ENCODE measurements at places on chromosomes 5 and 9. TPM values are rescaled to one million over a fixed set of nuclear protein-coding genes. Genes with fewer than 3 reads are reported as not detected.

- no peak for DNase-seq
These were observed 11.5 kb downstream of the WNT8A start for GRCh38 chr5:138095100-138095907.

DNA sequence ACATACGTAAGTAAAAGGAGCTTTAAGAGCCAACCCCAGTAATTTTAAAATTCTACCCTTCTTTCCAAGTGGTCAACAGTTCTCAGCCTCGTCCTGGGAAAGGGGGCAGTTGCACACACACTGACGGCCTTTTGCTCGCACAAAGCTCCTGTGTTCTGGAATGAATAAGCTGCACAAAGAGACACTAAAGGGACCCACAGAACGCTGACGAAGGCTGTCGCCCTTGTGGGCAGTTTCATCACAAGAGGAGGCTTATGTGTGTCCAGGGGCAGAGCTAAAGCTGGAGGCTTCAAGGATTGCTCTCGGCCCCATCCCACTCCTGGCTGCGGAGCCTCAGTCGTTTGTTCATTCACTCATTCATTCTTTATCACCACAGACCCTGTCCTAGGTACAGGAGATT, 67.0 kb upstream of the NEK6 start:
- peak; percentile 78 for DNase-seq

- no peak for DNase-seq
These were observed at the start of gene LHX2 for GRCh38 chr9:124011460-124012301. TSS of gene LHX2 (plus strand) at chr9:124011768. CDS start at chr9:124012349, 581 bp downstream.

DNA sequence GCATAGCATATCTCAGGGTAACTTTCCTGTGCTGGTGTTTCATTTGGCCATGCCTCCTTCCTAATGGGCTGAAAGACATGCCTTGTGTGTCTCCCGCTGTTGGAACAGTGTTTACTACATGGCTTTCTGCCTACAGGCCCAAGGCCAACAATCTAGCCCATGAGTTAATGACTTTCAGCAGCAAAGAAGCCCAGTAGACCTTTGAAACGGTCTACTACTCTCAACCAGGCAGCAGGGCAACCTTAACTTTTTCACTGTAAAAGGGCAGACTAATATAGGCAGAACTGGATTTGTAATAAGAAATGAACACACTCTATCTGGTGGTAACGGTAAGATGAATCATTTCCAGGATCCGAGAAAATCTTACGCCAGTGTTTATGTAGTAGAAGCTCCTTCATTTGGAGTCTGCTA, 21.0 kb downstream of the C5orf15 start:
- DNase-seq, result peak; percentile 64

GRCh38 chr5:926417-927171, 33.9 kb downstream of the TRIP13 start:
- DNase-seq, result peak; percentile 38

- DNase-seq, result no peak
These were observed 37.4 kb downstream of the CAMK4 start for GRCh38 chr5:111261610-111262009.

The NOXA1 gene
- 7.4 TPM for total RNA-seq

DNA sequence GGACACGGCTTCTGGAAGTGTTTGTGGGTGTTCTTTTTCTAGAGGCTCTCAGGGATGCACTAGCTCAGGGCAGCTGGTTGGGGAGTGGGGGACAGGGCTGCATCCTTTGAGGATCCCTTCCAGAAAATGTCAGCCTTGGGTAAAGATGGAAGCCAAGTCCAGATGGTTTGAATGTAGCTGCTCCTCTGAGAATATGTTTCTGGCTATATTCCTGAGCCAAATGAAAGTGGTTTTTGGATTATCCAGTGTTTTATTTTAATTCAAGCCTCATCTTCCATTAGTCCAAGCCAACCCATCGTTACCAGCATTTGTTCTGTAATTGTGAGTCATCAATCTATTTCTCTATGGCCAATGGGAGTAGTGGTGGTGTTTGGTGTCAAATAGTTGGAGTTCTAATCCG, 70.4 kb downstream of the SPRY4 start:
- DNase-seq, result no peak

GRCh38 chr9:113644321-113644720, 180.8 kb downstream of the RGS3 start:
- no peak for DNase-seq

The FBLL1 gene
- total RNA-seq, result 0.22 TPM

- DNase-seq, result no peak
These were observed 51.2 kb downstream of the NIM1K start for GRCh38 chr5:43243270-43243669.

The SPAAR gene
- 5.8 TPM for total RNA-seq

DNA sequence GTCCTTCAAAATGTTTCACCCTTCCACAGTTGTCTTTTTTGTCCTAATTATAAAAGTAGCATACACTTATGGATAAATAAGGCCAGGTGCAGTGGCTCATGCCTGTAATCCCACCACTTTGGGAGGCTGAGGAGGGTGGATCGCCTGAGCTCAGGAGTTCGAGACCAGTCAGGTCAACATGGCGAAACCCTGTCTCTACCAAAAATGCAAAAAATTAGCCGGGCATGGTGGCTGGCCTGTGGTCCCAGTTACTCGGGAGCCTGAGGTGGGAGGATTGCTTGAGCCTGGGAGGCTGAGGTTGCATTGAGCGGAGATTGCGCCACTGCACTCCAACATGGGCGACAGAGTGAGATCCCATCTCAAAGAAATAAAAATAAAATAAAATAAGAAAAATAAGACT, 1.6 kb downstream of the C5orf52 start:
- DNase-seq, result no peak

DNA sequence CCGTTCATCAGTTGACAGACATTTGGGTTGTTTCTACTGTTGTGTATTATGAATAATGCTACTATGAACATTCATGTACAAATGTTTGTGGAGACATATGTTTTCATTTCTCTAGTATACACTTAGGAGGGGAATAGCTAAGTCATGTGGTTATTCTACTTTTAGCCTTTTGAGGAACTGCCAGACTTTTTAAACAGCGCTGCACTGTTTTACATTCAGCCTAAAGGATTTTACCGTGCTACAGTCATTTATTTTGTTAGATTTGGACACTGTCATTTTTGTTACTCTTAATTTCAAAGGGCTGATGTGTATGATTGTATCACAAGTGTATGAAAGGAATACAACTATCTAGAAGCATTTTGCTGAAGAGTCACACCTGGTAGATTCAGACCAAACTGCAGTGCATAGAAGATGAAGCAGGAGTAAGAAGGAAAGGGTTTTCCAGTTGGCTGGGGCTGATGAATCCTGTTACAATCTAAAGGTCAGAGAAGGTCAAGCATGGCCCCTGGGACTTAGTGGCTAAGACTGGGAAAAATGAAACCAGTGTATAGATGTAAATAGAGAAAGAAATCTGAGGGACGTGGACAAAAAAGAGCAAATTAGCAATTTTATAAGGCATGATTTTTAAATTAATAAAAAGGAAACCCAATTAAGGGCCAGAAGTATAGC, 509.7 kb downstream of the PSAT1 start:
- DNase-seq, result no peak

DNA sequence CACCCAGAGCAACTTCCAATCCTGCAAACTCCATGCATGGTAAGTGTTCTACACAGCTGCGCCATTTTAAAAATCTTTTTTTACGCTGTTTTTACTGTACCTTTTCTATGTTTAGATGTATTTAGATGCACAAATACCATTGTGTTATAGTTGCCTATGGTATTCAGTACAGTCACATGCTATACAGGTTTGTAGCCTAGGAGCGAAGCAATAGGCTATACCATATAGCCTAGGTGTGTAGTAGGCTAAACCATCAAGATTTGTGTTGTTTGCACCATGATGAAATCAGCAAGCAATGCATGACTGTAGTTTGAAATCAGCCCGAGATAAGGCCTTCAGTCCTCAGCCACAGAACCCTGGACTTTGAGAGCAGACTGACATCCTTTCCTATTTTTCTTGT, 101.2 kb downstream of the LIX1 start:
- DNase-seq, result no peak

DNA sequence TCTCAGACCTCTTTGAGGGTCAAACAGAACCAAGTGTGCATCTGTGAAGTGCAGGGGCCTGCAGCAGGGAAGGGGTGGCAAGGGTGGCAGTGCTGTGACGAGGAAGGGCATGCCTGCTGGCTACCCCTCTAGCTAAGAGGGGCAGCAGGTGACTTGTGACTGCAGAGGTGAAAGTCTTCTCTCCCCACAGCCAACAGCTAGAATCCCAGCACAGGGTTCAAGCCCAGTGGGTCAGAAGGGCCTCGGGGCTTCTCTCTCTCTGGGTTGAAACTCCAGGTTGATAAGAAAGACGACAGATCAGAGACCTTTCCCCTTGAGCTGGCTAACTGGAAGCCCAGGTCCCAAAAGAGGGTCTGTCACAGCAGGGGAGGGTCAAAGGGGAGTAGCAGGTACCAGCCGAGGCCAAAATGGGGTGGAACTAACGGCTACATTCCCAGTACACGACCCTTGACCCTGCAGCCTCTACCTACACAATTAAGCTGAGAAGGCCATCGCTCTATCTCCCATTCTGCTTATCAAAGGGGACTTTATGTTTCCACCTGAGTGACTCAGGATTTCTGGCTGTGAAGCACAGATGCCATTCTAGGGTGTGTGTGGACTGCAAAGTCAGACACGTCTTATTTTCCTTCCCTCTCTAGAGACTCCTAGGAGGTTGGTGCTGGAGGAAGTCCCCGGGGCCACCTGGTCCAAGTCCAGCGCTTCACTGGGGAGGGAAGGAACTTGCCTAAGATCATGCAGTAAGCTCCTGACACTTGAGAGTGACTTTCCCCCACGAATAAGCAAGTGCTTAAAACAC, 14.6 kb downstream of the ANKS6 start:
- no peak for DNase-seq

The GTF2H2 gene
- total RNA-seq, result 22.6 TPM

DNA sequence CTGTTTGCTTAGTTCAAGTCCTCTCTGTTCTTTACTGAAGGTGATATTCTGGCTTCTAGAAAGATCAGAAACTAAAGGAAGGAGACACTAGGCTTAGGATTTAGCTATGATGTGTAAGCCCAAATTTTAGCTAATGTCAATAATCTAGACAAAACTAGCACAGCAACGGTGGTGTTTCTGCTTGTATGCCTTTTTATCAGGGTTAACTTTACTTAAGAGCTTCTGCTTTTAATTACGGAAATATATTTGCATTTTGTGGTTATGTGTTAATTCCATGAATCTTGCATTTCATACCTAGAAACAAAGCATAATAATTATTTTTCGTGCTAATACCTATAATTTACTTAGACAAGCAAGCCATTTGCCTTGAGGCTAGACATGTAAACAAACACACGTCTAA, 96.1 kb downstream of the PAX5 start:
- no peak for DNase-seq

- DNase-seq, result no peak
These were observed 75.0 kb upstream of the FST start for GRCh38 chr5:53405396-53405795.

DNA sequence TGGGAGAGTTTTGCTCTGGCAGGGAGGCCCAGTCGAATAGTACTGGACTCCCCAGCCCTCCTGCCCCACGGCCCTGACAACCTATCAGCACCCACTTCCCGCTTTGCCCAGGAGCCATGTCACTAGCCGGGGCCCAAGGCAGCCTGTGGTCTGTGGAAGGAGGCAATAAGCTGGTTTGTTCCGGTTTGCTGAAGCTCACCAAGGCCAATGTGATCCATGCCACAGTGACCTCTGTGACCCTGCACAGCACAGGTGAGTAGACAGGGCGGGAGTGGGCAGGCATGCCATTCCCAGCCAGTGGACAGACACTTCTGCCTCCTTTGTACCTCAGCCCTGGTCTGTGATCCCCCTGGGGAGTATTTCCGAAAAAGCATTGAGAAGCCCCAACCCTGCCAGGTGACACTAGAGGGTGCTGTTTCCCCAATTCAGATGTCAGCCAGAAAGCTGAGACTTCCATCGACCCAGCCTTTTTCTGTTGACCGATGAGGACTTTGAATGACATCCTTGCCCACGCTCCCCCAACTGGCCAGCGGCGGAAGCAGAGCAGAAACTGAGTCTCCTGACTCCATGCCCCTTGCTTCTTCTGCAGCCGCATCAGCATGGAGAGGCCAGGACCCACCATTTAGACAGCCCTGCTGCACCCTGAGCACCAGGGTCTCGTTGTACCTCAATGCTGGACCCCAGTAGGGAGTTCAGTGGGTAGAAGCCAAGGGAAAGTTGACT, 9.6 kb downstream of the PCYOX1L start:
- peak; percentile 72 for DNase-seq

The INVS gene
- total RNA-seq, result 32.4 TPM

GRCh38 chr9:20033511-20033910, 244.7 kb upstream of the SLC24A2 start:
- DNase-seq, result no peak

- DNase-seq, result no peak
These were observed 4.5 kb downstream of the SLC1A1 start for GRCh38 chr9:4494806-4495205.

DNA sequence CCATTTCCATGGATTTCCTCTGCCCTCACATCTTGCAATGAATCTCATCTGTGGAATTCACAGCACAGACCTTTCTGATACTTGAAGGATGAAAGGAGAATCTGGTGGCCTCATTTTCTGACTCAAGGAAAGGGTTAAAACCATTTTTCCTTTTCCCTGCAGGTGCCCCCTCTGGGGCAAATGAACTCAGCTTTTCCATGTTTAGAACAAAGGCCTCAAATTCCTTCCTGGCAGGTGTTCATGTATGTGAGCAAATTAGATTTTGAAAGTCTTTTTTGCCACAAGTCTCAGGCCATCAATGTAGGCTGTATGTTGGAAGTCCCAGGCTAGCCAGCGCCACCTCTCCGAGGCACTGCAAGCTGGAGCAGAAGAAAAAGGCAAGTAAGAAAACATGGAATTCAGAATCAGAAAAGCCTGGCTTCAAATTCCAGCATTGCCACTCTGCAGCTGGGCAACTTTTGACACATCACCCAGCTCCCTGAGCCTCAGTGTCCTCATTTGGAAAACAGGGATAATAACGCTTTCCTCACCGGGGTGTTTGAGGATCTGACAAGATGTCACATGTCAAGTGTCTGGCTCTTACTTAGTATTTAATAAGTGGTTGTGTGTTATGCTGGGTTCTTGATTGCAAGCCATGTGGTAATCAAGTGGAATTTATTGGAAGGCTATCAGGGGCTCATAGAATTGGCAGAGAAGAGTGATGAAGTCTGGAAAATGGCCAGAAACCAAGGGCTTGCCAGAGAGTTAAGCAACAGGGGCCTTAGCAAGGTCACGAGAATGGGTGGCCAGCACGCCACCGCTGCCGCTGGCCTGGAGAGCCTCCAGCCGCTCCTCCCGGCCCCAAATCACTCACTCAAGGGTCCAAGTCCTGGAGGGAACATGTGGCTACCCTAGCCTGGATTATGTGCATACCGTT, 48.4 kb upstream of the SMIM23 start:
- DNase-seq, result no peak

- no peak for DNase-seq
These were observed 375.9 kb upstream of the TLE4 start for GRCh38 chr9:79195879-79196278.

The NTNG2 gene
- 3.2 TPM for total RNA-seq

GRCh38 chr9:859251-859650, 17.8 kb downstream of the DMRT1 start:
- DNase-seq, result no peak

DNA sequence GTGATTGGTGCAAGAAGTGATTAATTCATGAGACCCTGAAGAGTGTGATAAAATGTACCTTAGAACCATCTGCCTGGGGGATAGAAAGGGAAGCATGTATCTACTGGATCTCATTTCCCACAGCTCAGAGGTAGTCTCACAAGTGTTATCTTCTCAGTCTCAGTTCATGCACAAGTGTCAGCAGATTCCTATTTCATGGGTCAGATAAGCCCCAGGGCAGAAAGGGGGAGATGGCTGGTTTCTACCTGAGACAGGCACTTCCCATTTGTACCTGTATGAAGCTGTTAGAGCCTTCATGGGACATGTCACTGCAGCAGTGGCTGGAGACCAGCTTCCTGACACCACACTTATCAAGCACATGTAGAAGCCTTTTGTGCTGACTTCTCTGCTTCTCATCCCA, 45.6 kb upstream of the SMIM15 start:
- DNase-seq, result no peak

All from sciatic nerve (tissue), 2 donors.